ENCODE measurements at places on chromosomes 5 and 9.
A peak's percentile ranks its signal among the peaks of the same experiment; 100 is the strongest.

DNA sequence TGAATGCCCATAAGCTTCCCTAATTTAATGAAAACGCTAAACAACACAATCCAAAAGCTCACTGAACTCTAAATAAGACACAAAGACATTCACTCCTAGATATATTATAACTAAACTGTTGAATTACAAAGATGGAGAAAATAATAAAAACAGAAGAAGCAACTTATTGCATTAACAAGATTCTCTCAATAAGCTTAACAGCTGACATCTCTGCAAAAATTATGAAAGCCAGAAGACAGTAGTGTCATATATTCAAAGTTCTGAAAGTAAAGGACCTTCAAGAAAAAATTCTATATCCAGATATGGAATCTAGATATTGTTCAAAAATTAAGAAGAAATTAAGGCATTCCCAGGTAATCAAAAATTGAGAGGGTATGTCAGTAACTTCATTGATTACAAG, 957.8 kb upstream of the TYRP1 start:
- no peak for DNase-seq

DNA sequence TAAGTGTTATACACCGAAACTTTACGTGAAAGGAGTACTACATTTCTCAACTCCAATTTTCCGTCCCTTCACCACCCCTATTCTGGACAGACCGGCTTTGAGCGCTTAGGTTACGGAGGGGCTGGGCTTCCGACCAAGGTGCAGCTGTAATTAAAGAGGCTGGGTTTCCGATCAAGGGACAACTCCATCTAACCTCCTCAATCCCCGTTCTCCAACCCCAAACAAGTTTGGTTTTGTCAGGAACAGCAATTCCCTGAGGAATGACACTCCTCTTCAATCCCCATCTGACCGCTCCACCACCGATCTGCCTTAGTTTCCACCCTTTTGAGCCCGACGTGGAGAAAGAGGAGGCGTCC, 577 bp downstream of the TUT7 start:
- DNase-seq = peak; percentile 32

GRCh38 chr5:139394123-139394653, 716 bp downstream of the PROB1 start:
- DNase-seq = peak; percentile 82

DNA sequence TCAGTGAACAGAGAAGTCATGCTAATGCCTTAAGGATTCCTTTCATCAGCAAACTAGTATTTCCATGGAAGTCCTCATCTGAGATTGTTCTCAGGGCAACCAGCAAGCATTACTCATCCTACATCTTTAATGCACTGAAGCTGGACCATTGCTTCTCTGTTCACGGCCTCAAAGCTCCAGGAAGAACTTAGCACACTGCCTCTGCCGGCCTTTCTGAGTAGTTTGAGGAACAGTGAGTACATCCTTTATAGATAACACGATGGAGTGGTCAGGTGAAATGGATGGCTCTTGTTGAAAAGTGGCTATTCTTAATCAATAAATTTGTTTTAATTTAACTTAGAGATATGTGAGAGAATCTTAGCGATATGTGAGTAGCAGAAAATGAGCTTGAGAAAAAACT, 35.8 kb downstream of the MEGF10 start:
- no peak for DNase-seq

DNA sequence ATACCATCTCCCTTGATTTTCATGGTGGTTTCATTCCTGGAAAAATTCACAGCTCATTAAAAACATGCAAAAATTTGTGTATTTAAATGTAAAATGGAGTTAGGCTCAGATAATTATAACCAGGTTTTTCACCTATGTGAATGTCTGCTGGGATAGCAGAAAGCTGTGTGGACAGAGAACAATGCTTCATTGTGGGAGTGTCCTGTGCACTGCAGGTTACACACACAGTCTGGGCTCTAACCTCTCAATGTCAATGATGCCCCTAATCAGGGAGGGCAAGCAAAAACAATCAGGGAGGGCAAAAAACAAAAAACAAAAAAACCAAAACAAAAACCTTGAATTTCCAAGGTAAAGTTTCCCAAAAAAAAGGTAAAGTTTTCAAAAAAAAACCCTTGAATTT, 158.9 kb upstream of the KLF9 start:
- DNase-seq = no peak

DNA sequence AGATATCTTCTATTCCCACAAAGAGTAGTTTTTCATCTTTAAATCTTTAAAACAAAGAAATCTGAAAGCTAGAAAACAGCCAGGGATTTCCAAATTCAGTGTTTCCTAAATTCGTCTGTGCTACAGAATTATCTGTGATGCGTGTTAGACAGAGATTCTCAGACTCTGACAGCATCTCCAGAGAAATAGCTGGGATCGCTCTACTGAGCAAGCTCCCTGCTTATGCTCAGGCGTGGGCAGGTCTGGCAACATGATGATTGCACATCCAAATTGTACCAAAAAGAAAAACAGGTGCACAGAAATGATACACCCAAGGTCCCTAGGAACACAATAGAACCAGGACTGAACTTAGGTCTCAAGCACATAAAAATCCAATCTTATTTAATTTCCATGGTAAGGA, 22.8 kb upstream of the CRHBP start:
- DNase-seq = no peak

DNA sequence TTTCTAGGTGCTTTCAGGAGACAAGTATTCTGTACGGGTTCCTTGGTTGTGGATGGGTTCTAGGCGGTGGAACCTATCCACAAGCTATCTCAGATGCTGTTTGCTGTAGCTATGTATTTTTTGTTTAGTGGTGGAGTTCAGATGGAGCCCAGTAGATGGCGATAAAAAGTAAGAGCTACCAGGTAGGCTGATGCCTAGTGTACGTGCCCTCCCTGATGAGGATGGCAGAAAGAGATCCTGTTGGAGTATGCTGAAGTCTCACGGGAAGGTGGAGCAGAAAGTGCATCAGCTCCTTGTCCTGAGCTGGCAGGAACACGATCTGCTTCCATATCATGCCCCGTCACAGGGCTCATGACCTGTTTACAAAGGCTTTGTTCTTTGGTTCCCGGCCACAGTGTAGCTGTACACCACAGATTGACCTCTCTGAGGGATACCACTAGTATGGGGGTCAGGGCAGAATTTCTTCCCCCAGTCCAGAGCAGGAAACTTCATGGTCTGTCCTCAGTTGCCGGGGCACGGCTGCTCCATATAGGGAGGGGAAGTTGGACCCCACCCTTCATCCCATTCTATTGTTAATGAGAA, 12.6 kb upstream of the UGT3A2 start:
- peak; percentile 67 for DNase-seq

DNA sequence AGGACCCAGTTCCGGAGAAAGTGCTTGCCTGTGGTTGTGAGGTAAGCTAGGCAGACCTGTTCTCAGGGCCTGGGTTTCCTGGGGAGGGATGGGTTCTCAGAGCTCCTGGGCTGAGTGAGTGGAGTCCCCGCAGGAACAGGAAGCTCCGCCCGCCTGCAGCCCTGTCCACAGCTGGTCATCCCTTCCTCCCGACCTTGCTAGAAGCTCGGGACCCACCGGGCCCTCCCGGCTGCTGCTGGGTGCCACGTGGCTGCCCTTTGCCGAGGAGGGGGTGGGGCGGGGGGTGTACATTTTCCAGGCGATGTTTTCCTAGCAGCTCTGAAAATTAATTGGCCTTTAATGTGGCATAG, 198.1 kb downstream of the C9orf50 start:
- no peak for DNase-seq

DNA sequence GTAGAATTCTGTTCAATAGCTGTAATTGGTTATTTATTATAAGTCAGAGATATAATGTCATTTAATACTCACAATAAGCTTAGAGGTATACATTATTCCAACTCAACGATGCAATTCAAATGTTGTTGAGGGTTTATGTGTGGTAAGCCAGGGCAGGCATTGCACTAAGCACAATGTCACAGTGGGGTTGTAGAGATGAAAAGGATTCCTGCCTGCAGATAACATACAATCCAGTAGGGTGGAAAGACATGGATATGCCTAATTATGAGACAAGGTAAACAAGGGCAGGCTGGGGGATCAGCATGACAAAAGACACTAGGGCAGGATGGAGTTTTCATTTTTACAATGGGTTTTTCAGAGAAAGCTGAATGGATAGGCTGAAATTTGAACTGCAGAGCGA, 98.7 kb upstream of the PALM2AKAP2 start:
- DNase-seq = no peak

GRCh38 chr5:107381189-107381856, 289.4 kb downstream of the EFNA5 start:
- no peak for DNase-seq

- no peak for DNase-seq
Measured at GRCh38 chr5:128252756-128253155, 169.2 kb downstream of the SLC12A2 start.

GRCh38 chr5:138032028-138032571, 779 bp downstream of the FAM13B start:
- DNase-seq = peak; percentile 88

DNA sequence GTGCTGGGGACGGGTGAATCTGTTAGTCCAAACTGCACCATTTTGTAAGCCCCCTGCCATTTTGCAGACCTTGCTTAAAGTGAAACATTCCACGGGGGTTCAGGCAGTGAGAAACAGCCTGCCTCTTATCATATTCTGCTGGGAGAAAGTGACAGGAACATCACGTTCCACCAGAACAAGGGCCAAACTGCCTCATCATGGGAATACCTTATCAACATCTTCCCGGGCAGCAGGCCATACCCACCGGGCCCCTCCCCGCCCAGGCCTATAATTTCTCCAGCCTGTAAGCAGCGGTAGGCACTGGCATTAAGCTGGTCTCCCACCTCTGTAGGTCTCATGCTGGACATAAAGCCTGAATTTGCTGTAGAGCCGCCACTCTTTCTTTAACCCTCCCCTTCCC, 1.5 kb upstream of the CFAP77 start:
- DNase-seq = no peak

DNA sequence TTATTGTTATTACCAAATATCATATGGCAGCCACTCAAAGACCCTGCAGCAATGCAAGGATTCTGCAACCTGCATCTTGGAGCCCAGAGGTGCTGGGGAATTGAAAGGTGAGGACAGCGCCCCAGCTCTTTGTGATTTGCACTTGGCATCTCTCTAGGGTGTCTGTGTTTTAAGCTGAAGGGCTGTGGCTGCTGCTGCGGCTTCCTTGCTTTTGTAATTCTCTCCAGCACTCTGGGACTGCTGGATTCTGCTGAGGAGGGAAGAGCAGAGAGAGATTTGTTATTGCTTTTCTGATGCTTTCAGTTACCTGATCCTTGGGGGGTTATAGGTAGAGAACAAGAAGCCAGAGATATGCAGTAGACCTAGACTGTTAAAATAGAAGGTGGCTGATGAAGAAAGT, 562.4 kb downstream of the EBF1 start:
- DNase-seq = no peak

GRCh38 chr5:172115541-172115982, 72.5 kb downstream of the STK10 start:
- no peak for DNase-seq

GRCh38 chr5:95731571-95732554, 727 bp downstream of the RHOBTB3 start:
- no peak for DNase-seq

- no peak for DNase-seq
Measured at GRCh38 chr5:82358457-82358856, 80.3 kb upstream of the RPS23 start.

DNA sequence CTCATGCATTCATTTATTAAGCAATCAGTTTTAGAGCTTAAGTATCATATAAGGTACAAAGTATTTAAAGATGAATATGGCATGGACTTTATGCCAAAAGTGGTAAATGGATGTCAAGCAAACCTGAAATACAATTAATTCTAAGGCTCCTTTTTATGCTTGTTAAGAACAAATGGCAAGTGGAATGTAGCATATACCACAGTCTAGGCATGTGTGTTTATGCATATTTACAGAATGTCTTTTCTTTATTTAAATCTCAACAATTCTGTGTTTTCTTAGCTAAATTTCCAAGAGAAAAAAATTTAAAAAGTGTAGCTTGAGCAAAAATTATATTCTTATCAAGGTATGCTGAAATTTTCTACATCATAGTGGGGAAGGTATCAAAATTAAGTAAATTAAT, 39.8 kb downstream of the MPDZ start:
- no peak for DNase-seq

GRCh38 chr9:109143881-109144562, 23.0 kb downstream of the FRRS1L start:
- peak; percentile 81 for DNase-seq

DNA sequence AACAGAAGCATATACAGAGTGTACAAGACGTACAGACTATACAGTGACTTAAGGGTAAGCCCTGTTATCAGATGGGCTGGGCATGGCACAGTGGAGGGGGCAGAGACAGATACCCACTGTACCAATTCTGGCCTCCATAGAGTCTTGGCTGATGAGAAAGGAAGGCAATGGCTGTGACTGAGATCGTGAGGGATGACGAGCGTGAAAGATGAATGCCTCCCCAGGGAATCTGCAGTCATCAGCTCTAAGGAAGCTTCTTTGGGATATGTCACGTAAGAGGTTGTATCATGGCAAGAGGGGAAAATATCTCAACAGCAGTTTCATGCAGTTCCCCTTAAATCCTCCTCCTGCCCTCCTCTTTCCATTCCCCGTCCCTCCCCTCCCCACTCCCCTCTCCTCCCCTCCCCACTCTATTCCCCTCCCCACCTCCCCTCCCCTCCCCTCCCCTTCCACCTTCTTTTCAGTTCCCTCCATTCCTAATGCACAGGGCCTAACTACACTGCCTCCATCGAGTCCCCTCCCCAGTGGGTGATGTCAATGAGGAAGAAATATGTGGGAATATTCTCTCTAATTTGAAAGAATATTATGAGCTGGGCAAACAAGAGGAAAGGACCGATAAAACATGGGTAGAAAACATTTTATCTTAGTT, 226.4 kb upstream of the DAP start:
- DNase-seq = no peak

- DNase-seq = no peak
Measured at GRCh38 chr5:75584641-75585040, 26.6 kb upstream of the ANKDD1B start.

GRCh38 chr9:69157751-69158466, 16.2 kb upstream of the TJP2 start:
- no peak for DNase-seq

- DNase-seq = no peak
Measured at GRCh38 chr9:128627127-128627715, 29.4 kb downstream of the DYNC2I2 start.

DNA sequence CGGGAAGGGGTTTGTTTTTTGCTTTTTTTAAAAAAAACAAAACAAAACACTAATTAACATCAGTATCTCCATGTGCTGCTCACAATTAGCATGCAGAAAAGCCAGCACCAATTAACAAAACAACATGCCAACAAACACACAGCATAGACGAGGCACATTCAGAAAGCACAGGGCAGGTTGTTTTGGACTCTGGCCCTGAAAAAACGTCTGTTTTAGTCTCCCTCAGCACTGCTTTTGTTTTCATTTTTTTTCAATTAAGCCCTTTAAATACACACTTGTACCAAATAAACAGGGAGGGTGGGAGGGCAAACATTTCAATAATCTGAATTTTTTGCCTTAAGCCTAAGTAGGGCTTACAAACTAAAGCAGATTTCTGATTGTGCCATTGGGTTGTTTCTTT, 309.6 kb downstream of the DTWD2 start:
- DNase-seq = no peak

- no peak for DNase-seq
Measured at GRCh38 chr9:27528886-27529315, 713 bp downstream of the MOB3B start.

- no peak for DNase-seq
Measured at GRCh38 chr9:137632230-137633161, 13.7 kb downstream of the EHMT1 start.

Data from MM.1S (cell line).